ENCODE measurements at places on chromosomes 3 and 15. TPM values are rescaled to one million over a fixed set of nuclear protein-coding genes. Genes with fewer than 3 reads are reported as not detected.

ADAM10 gene
- total RNA-seq = 157 TPM

SPATA12 gene
- total RNA-seq = not detected

BCL2A1 gene
- 5.9 TPM for total RNA-seq

HDGFL3 gene
- total RNA-seq = 26.2 TPM

SLC2A2 gene
- total RNA-seq = not detected
